Ecto neural progenitor cell (in vitro differentiated cells): ENCODE measurements at places on chromosomes 4 and X.

DNA sequence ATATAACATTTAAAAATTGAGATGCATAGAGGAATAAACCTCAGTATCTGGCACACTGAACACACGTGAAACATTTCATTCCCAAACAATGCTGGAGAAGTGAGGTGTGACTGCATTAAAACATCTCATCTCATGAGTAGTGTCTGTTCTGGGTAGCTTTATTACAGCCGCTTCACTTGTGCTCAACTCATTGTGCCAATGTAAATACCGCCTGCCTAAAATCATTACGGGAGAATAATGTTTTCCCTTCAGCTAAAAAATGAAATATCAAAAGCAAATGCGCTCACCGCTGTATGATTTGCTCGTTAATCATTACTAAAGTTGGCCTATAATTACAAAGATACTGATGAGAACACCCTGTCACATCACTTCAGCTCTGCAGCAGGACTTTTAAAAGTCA is 110.2 kb upstream of the PRPS2 start:
- DNase-seq = no peak

DNA sequence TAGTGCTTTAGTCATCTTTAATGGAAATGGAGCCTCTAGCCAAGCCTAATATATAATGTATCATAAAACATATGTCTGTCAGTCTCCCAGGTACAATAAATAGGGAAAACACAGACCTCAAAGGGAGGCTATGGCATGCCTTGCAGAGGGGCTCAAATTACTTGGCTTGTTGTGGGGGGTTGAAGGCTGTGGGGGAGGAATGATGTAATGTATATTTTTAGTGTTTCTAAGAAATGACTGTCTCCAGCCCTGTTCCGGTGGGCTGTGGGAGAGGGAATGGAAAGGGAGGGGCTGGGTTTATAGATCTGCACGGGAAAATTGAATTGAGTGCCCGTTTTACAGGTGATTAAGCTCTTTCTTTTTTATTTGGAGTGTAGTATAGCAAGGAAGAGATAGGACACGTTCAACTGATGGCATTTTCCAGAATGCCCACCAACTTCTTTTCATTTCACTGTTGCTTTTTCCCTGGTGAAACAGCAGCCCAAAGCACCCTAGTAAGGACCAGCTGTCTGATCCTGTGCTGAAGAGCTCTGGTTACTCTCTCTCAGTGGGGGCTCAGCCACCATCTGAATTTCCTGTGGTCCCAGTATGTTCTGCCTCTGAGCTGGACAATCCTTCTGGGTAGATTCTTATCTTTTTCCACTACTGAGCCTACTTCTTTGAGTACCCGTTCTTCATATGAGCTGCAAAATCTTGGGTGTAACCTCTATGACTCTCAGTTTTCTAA is 220.7 kb upstream of the CASK start:
- DNase-seq = no peak

- DNase-seq = no peak
Measured at GRCh38 chr4:70709611-70710205, 12.1 kb upstream of the RUFY3 start.

- no peak for DNase-seq
Measured at GRCh38 chr4:71777891-71778290, 6.0 kb downstream of the GC start.

DNA sequence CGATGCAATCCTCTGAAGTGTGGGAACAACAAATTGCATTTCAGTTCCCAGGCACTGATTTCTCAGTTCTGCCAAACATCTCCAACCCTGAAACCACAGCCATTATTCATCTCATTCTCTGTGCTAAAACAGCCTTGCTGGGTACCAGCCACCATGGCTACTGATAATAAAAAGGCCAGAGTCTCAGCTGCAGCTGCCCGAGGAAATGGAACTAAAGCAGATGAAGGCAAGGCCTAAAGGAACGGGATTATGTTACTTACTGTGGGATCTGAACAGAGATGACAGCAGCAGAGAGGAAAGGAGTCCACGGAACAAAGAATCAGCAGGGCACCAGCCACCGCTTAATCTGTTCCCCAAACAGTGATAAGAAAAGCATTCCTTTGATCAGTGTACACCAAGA is 155.7 kb downstream of the PAPSS1 start:
- peak; percentile 67 for DNase-seq

GRCh38 chr4:186831574-186831973 is 107.9 kb upstream of the FAT1 start:
- DNase-seq = no peak

DNA sequence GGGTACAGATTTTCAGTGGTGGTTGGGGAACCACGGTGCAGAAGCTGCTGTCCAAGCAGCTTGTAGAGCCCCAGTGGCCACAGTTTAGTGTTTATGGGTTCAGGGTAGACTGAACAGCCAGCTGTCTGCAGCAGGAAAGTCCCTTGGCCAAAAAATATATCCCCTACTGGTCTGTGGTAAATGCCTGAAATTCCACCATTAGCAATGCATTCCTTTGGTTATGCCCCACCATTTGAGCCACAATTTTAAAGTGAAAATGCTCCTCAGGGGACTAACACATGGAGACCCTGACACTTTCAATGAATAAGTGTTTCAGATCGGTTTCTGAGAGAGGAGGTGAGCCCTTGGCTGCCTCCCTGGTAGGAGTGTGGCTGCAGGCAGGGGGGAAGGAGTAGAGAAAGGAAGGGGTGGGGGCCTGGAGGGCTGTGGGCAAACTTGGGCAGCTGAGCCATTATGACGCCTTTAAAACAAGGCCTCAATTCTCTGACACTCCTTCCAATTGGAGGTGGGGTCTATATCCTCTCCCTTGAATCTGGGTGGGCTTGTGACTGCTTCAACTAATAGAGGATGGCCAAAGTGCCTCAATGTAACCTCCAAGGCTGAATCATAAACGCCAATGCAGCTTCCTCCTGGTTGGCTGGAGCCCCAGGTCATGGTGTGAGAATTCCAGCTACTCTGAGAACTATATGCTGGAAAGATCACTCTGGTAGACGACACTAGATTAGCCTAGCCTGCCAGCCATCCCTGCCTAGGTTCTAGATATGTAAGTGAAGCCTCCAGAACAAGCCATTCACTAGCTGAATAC is 75.8 kb upstream of the ATP6AP2 start:
- DNase-seq = no peak

DNA sequence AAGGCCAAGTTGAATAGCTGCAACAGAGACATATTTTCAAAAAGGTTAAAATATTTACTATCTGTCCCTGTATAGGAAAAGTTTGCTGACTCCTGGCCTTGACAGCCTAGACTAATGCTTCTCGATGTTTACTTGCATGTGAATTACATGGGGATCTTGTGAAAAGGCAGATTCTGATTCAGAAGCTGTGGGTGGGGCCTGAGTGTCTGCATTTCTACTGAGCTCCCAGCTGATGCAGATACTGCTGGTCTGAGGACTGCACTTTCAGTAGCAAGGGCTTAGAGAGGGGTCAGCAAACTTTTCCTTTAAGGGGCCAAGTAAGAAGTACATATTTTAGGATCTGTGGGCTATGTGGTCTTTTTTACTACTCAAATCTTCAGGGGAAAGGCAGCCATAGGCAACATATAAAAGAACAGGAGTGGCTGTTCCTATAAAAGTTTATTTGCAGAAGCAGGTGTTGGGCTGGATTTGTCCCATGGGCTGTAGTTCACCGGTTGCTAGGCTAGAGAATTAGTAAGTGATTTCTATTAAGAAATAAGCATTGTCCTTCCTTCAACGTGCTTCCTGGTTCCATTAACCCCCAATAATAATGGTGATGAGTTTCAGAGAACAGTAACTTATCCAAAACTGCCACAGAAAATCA is 97.2 kb upstream of the PDE5A start:
- no peak for DNase-seq

GRCh38 chrX:70313503-70313902 is 23.6 kb downstream of the KIF4A start:
- DNase-seq = no peak

- DNase-seq = no peak
Measured at GRCh38 chrX:116230130-116230898, 59.8 kb downstream of the AGTR2 start.

- no peak for DNase-seq
Measured at GRCh38 chr4:3788366-3788660, 22.1 kb downstream of the ADRA2C start.

DNA sequence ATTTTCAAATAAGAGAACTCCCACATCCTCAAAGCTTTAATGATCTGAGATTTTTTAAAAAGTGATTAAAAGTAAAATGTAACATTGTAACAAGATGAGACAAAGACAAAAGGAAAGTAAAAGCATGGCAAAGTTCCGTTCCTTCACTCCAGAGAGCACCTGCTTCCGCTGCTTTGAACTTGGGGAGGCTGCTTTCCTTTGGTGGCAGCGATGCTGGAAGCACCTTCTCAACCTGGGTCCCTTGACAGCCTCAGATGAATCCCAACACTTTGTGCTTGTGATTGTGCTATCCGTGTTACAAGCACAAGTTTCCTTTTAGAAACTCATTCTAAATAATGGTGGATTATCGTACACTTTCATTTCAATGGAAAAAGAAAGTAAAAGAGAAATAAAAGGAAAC is 59.7 kb downstream of the HADH start:
- DNase-seq = no peak

- DNase-seq = no peak
Measured at GRCh38 chrX:119237562-119237942, 1.5 kb downstream of the PGRMC1 start.

GRCh38 chr4:38120772-38121171 is 160.6 kb downstream of the PTTG2 start:
- DNase-seq = no peak

- no peak for DNase-seq
Measured at GRCh38 chr4:77586951-77587383, 18.7 kb upstream of the CXCL13 start.

DNA sequence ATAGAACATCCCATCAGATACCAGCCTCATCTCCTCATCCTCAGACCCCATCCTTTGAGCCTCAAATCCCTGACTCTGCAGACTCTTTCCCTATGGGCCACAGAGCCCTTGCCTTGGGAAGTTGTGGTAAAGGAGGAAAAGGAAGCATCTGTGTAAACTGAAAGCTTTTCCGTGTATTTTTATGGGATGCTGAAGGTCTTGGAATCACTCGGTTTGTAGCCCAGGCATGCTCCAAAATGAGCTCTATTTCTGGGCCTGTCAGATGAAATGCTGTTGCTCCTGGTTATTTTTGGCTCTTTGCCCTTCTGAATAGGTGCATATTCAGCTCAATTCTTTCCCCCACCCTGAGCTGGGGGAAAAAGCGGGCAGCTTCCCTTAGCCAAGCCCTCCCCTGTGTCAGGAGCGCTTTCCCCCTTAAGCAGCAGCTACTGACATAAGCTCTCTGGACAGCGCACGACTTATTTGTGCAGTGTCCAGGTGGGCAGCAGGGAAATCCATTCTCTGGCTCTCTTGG is 5.0 kb upstream of the SEL1L3 start:
- DNase-seq = no peak

DNA sequence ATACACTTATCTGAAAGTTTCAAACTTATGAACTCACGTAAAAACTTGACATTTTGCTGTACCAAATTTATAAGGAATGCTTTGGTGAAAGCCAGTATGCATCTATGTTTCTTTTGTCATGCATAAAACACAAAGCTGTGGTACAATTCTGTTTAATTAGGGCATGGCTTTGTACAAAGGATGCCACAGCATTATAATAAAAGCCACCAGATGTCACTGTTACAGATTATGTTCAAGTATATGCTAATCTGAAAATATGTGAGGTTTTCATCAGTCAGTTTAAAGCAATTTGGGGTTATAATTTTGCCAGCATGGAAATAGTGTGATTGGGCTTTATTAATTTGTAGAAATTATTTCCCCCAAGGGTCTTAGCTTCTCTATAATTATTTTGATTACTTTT is 69.0 kb downstream of the ATOH1 start:
- no peak for DNase-seq

DNA sequence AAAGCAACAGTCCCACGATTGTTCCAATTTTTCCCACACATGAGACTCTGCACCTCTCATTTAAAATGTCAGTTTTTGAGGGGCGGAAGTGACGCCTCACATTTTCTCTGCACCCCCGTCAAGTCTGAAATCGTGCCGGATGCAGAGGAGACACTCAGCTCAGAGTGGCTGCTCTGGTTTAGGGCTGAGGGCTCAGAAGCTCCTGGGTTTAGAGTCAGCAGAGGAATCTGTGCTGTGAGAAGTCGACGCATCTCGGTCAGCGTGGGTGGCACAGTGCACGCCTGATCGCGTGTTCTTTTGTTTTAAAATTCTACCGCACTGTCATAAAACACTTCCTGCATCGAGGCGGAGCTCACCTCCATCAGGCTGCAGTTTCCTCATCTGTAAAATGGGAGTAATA is 116.7 kb upstream of the ADRA2C start:
- DNase-seq = no peak

DNA sequence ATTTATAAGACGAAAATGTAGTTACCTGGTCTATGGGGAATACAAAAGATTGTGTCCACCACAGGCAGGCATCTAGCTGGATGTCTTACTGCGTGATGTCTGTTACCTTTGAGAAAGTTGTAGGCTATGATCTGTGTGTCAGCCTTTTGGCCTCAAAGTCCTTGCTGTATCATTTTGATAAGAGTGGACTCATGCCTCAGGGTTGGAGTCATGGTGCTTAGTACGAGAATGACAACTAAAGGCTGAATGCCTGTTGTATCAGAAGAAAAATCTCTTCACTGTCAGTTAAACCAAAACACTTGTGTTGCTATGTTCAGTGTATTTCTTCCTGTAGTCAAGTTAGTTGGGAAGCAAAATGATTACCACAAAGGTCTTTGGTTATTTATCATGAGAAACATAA is 226.2 kb downstream of the ARHGAP10 start:
- DNase-seq = no peak

DNA sequence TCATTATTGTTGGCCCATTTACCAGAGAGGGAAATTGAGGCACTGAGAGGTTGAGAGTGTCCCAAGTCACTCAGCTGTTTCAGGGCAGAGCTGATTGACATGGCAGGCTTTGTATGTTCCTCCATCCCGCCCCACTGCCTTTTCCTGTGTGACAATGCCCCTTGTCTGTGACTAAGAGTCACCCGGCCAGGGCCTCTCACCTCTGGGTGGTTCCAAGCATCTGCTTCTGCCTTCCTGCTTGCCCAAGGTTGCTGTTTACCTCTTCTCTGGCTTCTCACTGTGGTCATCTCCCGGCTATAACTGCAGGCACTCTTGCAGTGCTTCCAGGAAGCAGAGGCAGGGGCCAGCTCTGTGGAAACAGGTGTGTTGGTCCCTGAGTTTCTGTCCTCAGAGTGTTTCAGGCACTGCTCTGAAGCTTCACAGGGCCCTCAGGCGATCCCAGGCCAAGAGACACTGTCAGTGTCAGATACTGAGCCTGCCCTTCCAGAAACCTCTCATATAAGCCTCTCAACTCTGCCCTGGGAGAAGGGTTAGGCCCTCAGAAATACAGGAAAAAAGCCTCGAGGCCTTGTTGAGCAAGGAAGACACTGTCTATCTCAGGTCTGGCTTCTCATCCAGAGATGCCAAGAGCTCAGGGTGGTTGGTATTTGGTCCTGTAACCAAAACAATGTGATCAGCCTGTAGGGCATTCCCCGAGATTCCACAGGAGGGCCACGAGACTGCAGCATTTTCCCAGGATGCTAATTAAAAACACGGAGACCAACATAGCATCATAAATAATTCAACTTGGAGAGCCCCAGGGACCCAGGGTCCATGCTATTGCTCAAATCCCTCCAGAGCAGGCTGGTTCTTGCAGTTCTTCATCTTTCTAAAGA is 42.0 kb upstream of the PROM1 start:
- DNase-seq = no peak
